ENCODE measurements at places on chromosomes 12 and 14.

GRCh38 chr12:64700532-64700931 is 58.7 kb downstream of the GNS start:
- no peak for DNase-seq

DNA sequence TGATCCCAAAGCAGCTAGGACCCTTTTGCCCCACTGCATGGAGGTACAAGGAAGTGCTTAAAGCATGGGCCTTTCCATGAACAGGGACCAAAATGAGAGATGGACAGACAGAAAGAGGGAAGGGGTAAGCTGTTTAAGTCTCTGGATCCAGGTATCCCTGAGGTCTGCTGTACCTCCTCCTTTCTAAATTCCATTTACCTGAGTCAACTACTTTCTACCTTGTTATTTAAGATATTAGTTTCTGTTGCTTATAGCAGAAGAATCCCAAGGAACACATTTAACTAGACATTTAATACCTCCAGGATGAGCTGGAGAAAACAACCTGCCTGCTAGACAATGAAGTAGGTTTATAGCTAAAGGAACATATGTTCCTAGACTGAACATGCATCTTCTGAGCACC is 157.6 kb upstream of the TMCC3 start:
- DNase-seq: no peak

- no peak for DNase-seq
Observed at GRCh38 chr12:127400221-127400620, 866.7 kb upstream of the TMEM132C start.

- no peak for DNase-seq
Observed at GRCh38 chr14:50798048-50798421, 32.9 kb downstream of the NIN start.
